ENCODE measurements at places on chromosomes 5 and 9.

DNA sequence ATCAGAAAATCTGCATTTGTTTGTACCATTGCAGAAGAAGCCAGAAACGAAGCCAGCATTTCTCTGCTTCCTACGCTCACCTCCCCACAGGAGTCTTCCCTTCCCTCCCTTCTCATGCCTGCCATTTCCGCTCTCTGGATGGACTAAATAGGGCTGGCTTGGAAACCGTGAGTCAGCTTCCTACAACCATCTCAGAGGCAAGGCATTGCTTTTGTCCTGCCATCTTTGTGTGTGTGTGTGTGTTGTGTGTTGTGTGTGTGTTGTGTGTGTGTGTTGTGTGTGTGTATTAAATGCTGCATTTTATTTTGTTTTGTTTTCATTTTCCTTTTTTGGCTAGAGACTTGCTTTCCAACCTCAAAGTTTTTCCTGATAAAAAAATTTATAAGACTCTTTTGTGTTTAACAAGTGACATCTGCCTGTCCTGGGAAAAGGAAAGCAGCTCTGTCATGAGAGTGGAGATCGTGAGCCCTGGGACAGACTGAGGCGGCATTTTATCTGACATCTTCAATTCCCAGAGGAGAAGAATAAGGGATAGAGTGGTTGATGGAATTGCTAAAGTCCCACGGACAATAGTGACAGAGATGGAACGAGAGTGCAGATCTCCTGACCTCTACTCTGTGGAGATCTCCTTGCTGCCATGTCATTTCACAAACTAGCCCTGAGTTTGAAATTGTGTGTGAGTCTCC, 7.5 kb upstream of the EGFLAM start:
- no peak for DNase-seq

GRCh38 chr5:151250346-151251000, 2.5 kb upstream of the GM2A start:
- DNase-seq = no peak

DNA sequence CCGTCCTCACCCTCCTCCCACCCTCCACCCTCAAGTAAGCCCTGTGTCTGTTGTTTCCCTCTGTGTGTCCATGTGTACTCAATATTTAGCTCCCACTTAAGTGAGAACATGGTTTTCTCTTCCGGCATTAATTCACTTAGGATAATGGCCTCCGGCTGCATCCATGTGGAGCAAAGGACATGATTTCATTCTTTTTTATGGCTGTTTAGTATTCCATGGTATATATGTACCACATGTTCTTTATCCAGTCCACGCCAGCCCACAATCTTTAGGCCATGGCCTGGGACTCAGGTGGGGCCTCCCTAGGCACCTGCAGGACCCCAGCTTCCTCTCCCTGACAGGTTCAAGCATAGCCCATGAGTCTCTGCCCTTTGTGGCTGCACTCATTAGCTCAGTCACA, 22.9 kb downstream of the UNC5A start:
- no peak for DNase-seq

DNA sequence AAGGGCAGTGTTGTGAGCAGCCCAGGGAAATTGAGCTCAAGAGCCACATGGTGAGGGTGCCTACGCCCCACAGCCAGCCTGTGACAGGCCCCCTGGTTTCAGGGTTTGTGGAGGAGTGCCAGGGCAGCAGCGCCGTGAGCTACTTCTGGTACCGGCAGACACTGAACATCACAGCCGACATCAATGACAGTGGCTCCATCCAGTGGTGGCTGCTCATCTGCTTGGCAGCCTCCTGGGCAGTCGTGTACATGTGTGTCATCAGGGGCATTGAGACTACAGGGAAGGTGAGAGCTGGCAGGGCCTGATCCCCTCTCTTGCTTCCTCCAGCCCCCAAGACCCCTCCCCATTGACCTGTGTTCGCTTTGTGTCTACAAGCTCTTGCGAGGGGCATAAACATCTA, 10.2 kb downstream of the SLC6A18 start:
- DNase-seq = no peak

GRCh38 chr9:135589596-135590485, 28.3 kb downstream of the PAEP start:
- DNase-seq = no peak

GRCh38 chr5:61822584-61822983, 483.4 kb upstream of the KIF2A start:
- no peak for DNase-seq

DNA sequence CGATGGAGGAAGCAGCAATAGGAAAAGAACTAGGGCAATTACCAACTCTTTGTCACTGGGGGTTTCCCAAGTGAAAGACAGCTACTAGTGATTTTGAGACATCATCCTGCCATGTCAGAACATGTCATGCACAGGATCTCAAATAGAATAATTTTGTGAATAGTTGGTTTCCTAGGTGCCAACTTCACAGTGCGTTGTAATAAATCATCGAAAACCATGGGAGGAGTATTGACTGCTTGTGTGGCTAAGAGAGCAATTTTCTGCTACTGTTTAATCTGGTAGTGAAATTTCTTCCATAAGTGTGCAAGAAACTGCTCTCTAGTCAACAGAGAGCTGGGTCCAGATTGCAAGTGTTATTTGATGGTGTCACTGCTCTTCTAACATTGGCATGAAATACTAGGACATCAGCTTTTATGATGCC, 168.6 kb downstream of the NNT start:
- no peak for DNase-seq

DNA sequence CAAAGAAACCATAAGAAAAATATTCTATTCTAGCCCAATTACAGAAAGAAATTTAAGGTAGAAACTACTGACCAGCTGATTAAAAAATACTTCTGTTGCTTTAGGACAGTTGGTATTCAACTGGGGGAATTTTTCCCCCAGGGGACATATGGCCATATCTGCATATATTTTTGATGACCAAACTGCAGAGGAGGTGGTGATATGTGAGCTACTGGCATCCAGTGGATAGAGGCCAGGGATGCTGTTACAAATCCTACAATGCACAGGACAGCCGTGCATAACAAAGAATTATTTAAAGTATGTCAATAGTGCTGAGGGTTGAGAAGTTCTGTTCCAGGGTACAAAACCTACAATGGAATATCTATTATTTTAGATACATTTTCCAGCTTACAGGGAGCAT, 24.0 kb downstream of the ZFR start:
- DNase-seq = no peak

DNA sequence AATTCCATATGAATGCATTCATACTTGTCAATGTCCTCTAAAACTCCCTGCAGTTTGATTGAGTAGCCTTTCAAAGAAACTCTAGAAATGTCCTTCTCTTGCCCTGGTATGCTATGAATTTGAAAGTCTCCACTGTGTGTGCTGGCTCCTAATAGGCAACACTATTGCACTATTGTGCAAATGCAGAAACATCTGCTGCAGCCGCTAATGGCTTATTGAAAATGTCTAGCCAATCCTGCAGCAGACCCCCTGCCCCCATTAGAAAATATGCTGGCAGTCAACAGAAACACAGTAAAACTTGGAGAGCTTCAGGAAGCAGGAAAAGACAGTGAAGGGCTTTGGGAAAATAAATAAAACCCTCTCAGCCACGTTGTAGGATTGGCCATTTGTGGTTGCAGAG, 87.3 kb upstream of the GRAMD2B start:
- no peak for DNase-seq

DNA sequence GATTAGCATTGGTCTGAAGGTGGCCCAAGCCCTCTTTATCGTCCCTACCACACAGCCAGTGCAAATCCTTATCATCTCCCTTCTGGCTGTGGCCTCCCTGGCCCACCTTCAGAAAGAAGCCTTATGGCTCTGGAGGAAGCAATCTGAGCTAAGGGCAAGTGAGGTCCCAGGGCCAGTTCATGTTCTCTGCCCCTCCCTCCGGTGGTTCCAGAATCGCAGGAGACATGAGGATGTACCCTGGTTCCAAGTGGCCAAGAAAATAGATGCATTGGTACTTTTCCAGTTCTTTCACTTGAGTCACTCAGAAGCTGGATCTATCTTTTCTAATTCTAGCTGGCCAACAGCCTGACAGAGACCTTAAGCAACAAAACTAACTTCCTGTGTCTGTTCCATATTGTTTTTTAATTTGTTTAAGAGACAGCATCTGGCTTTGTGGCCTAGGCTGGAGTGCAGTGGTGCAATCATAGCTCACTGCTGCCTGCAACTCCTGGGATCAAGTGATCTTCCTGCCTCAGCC, 60.7 kb downstream of the LHFPL2 start:
- DNase-seq = no peak

DNA sequence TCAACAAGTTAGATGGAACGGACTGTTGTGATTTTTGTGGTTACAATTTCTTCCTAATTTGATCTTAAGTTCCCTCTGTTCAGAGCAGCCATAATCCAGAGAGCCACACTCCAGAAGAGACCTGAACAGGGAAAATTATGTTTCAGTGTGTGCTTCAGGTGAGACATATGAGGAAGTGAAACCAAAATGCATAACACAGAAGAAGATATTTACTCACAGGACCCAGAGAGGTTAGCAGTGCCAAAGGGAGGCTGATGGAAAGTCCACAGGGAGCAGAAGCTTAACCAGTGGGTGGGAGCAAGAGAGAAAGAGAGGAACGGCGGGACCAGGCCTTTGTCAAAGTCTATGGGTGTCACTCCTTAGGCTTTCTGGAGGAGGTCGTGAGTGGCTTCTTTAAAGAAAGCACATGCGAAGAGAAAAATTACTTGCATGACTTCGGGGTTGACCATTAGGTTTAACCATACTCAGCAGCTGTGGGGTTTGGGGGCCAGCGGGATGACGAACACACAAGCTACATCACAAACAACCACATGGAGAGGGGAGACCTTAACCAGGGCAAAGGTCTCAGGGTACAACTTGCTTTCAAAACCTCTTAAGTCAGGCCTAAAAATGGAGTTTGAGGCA, 141.4 kb downstream of the MED10 start:
- DNase-seq = no peak

DNA sequence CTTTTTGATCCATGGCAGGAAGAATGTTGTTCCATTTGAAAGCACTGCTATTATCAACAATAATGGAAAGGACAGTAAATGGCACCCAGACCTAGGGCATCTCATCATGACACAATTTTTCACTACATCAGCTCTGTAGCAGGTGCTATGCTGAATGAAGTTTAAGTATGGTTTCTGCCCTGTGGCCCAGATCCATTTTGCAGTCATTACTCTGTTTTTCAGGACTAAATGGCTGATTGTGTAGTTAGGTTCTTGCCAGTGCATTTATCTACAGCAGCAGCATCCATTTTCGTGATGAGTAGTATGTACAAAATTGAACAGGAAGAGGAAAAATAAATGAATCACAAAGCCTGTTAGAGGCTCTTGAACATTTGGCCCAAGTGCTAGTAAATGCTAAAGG, 270.5 kb upstream of the CD180 start:
- DNase-seq = no peak

DNA sequence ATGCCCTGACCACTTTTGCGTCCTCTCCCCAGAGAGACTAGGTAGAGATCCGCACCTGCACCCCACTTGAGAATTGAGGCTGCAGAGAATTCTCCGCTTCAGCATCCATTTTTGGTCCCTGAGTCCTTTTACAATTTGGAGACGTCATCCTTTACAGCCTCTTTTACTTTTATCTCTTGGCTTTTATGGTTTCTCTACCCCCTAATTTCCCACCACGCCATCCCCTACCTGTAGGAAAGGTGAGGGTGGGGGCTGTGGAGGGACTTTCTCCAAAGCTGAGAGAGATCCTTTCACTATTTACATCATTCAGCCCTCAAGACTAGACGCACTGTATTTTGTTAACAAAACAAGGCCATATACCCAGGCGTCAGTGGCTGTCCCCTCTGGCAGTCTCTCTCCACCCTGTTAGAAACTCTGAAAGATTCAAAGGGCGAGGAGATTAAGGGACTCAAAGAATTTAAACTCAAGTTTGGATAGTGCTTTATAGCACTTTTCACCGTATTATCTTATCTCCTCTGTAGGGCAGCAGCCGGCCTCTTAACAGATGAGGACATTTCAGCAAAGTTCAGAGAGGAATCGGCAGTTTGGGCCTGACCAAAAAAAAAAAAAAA, 1.7 kb downstream of the MSX2 start:
- DNase-seq = no peak

GRCh38 chr9:20550326-20550725, 72.0 kb downstream of the MLLT3 start:
- no peak for DNase-seq

DNA sequence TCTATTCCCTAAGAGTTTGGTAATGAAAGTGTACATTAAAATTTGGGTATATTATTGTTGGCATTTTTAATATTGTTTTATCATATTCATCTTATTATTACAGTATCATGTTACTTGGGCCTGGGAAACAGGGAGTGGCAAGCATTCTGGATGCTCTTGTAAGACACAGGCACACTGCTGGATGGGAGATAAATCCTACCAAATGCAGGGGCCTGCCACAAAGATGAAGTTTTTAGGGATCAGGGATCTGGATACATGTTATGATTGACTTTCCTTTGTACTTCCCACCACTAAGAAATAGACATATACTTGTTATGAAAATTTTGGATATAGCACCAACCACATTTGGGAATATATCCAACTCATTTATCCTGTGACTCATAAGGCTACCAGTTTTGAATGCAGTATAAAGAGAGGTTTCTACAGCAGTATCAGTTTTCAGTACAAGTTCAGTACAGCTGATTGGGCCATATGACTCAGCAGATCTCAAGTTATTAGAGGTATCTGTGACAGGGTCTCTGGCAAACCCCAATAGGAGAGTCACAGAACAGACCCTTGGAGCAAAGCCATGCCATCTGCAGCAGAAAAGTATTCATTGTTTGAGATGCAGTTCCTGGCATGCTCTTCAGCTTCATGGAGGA, 360.1 kb downstream of the DMAC1 start:
- no peak for DNase-seq

GRCh38 chr5:62596691-62597090, 18.1 kb downstream of the LRRC70 start:
- DNase-seq = no peak

GRCh38 chr9:73284377-73284776, 132.7 kb downstream of the ANXA1 start:
- no peak for DNase-seq

DNA sequence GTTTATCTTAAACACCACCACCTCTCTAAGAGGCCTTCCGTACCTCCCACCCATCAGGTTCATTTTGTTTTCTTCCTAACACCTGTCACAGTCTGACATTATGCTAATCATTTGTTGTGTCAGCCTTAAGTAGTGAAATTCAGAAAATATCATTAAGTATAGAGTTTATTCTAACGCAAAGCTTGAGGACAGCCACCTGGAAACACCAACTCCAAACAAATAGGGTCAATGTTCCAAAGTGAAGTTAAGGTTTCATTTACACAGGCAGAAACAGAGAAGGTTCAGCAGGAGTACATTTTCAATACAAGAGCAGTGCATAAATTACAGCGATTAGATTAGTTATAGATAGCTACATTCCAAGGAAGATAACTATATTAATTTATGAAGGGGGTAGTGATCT, 1.3 kb upstream of the SMC5 start:
- DNase-seq = no peak

- DNase-seq = no peak
These were observed 388.0 kb downstream of the TMEM232 start for GRCh38 chr5:110338341-110339083.

DNA sequence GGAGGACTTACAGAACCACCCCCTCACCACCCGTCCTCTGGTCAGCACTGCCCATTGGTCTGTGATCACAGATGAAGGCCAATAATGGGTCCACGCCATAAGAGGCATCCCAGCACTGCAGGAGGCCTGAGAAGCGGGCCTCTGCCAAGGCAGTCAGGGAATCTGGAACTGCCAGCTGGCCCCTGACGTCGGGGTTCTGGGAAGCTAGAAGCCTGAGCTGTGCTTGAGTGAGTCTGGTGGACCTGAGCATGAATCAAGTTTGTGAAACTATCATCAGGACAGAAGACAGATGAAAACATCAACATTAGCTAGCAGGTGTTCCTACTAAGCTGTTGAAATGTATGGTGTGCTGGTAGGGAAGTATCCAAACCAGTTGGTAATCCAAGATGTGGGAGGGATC, 7.8 kb downstream of the ANGPTL2 start:
- DNase-seq = no peak

GRCh38 chr9:34197756-34198711, 19.2 kb downstream of the UBAP1 start:
- DNase-seq = no peak

All from NCI-H460 (cell line).